Upper lobe of left lung (tissue), 6 donors: ENCODE measurements at places on chromosomes 7 and 10.
A peak's percentile ranks its signal among the peaks of the same experiment; 100 is the strongest.

DNA sequence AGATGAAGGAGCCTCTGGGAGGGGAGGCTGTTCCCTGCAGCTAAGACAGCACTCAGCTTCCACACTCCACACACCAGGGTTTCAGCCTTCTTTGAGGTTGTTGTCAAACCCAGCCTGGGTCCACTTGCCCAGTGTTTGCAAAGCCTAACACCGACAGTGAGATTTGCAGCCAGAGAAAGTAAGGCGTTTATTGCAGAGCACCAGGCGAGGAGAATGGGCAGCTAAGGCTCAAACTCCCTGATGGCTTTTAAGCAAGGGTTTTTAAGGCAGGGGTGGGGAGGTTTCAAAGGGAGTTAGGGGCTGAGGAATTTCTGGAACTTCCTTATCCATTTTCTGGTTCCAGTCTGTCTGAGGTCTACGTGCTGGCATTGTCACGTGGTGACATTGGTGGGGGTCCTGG is 4.7 kb upstream of the ZNF775 start:
- no peak for DNase-seq

- no peak for DNase-seq
These were observed 79.6 kb downstream of the RAPGEF5 start for GRCh38 chr7:22277375-22277774.

DNA sequence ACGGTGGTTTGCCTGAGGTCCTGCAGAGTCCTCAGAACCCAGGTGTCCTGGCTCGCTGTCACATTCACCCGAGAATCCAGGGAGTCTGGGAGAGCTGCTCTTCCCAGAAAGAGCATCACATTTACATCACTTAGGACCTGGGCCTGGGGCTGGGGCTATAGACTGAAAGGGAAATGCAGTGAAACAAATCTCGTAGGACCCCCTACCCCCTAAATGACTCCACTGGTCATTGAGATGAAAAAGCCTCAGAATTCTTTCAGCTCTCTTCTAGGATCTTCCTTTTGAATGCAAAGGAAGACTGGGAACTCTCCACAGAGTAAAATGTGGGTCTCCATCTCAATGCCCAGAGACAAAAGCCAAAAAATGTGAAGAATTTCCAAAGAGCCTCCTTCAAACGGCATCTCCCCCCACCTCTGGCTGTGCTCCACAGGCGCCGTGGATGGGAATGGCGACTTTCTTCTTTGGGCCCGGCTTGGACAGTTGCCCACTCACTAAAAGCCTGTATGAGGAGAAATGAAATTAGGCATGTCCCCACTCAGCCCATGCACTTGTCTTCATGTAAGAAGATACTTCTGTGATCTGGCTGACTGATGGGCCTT is 49.0 kb upstream of the PODXL start:
- DNase-seq = no peak

- no peak for DNase-seq
These were observed 634.7 kb upstream of the LRRTM3 start for GRCh38 chr10:66291133-66291532.

GRCh38 chr7:140039896-140040295 is 22.9 kb downstream of the PARP12 start:
- DNase-seq = no peak

- no peak for DNase-seq
These were observed 279.6 kb upstream of the PITRM1 start for GRCh38 chr10:3452173-3452626.

GRCh38 chr10:12709521-12709963 is 292.0 kb downstream of the CCDC3 start:
- no peak for DNase-seq

- no peak for DNase-seq
These were observed 105.3 kb downstream of the CXCL12 start for GRCh38 chr10:44279426-44280126.

DNA sequence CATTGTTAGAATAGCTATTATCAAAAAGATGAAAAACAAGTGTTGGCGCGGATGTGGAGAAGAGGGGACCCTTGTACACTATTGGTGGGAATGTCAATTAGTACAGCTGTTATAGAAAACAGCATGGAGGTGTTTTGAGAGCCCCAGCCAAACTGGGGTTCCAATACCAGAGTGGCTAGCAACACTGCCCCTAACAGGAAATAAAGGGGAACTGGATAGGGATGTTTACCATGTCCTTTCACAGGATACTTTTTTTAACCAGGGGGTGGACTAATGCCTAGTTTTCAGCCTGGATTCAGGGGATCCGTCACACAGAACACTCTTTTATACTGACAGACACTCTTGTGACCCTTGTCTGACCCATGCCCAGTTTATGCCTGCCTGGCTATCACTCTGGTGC is 6.9 kb upstream of the GSTK1 start:
- no peak for DNase-seq

DNA sequence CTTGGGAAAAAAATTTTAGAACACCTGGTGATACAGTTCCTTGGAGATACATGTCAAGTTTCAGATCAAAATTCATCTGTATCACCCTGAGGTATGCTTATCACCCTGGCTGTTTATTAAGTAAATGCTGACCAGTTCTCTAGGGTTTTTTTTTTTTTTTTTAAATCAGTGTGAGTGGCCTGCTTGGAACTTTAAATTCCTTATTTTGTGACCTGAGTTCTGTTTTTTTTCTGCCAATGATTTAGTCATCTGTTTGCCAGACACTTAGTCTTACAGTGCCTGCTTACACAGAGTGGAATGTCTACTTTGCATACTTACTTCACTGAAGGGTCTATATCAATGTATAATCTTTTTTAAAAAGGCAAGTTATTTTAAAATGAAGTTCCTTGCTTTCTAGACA is 1.8 kb downstream of the TSPAN13 start:
- no peak for DNase-seq

- DNase-seq = no peak
These were observed 38.0 kb upstream of the TES start for GRCh38 chr7:116172353-116172752.

DNA sequence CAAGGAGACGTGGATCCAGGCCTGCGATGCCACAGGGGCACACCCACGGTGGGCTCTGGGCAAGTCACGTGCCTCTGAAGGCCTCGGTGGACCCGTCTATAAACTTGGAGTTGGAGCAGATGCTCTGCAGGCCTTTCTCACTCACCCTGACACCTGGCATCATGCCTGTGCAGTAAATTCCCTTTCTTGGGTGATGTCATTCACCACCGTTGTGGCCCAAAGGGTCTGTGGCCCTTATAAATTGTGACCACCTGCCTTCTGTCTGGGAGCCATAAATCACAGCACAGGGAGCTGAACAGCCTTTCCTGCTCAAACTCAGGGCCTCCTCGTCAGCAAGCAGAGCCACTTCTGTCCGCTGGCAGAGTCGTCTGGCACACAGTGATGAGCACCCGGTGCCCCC is 52.2 kb downstream of the GPAM start:
- DNase-seq = no peak

GRCh38 chr7:122520971-122521555 is 177.9 kb downstream of the RNF133 start:
- DNase-seq = no peak

DNA sequence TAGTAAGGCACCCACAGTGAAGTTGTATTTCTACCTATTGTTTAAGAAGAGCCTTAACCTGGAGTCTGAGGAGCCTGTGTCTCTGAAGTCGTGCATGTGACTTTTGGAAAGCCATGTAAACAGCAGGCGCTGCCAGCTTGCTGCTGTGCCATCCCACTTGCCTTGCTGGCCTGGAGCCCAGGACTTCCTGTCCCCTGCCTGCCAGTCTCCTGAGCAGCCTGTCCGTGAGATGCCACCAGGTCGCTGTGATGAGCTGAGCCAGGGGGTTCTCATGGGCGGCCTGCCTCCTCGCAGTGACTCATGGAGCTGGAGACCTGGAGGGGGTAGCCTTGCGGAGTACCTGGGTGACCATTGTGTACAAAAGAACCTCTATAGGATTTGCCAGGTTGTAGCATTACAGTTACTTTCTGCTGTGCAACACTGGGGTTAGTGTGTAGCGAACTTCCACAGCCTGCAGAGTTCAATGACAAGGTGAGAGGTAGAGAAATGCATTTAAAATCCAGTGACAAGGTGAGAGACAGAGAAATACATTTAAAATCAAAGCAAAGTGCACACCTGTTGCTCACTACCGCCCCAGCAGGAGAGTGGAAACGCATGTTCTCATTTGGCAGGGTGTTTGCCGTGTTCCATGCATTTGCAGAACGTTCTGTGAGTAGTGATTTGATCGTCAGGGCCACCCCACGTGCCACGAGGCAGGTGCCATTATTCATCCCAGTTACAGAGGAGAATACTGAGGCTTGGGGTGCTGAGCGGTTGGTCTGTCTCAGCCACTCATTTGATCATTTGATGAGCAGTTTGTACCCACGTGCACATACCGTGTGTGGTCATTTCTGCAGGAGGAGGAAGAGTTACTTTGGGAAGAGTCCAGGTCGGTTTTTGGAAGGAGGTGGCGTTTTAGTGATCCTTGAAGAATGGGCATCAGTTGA is 36.6 kb upstream of the BHLHA15 start:
- peak; percentile 73 for DNase-seq

GRCh38 chr10:92241501-92241900 is 49.4 kb downstream of the CPEB3 start:
- no peak for DNase-seq

DNA sequence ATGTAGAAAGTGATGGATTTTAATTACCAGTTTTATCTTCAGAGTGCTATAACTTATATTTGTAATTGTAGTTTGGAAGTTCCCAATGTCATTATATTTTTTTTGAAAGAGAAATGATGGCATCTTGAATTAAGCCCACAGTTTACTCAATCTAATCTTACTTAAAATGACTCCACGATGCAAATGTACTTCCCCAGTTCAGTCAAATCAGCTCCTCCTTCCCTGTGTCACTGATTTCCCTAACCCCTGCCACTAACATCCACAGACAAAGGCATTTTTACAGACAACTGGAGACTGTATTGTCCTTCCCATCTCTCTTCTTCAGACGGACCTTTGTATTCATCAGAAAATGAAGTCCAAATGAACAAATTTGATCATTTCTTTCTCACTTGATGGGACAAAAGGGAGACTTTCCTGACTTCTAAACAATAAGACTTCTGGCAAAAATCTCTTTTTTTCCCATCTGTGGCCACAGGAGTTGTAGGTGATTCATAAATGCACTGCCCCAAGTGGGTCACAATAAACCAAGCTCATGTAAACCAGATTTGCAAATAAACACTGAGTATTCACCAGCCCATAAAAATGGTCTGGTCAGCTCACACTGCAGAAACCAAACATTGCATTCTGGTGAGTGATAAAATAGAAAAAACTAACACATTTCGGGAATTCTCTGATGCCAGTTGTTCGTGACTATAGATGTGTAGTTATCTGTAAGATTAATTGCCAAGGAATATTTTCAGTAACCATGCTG is 162.9 kb downstream of the FANK1 start:
- DNase-seq = no peak

GRCh38 chr7:66265566-66265965 is 60.4 kb downstream of the TPST1 start:
- no peak for DNase-seq

- no peak for DNase-seq
These were observed 8.3 kb upstream of the PPP1R35 start for GRCh38 chr7:100444311-100445278.

DNA sequence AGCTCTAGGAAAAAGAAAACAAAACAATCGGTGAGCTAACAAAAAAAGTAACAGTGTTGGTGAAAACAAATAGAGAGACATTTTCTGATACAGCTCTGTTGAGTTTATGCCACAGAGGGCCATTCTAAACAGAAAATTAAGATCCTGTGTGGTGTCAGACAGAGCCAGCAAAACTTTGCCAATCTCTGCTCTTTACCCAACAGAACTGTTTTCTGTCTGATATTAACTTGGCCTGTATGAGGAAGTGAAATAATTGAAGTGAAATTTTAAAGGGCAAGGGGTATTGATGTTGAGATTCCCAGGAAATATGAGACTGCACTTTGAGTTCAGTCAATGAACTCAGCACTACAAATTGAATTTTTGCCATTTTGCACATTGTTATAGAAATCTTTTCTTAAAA is 101.0 kb downstream of the AOAH start:
- DNase-seq = no peak

- no peak for DNase-seq
These were observed 832 bp downstream of the XRCC2 start for GRCh38 chr7:152674860-152675758.

DNA sequence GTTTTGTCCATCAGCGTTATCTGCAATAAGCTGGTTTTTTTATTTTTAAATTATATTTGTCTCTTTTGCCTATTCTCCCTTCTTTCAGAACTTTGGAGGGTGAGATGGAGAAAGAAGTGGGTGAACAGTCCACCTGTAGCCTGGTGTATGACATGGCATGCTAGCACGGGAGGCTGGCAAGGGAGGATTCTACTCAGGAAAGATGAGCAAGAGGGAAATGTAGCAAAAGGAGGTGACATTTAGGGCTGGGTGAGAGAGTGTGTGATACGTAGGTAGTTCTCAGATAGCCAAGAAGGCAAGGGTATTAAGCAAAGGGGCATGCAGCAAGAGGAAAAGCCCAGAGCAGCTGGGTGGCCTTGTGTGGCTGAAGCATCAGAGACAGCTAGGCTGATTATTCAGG is 612.9 kb upstream of the IGFBP3 start:
- DNase-seq = no peak

GRCh38 chr10:71394926-71395562 is 1.7 kb upstream of the CDH23 start:
- peak; percentile 4 for DNase-seq

DNA sequence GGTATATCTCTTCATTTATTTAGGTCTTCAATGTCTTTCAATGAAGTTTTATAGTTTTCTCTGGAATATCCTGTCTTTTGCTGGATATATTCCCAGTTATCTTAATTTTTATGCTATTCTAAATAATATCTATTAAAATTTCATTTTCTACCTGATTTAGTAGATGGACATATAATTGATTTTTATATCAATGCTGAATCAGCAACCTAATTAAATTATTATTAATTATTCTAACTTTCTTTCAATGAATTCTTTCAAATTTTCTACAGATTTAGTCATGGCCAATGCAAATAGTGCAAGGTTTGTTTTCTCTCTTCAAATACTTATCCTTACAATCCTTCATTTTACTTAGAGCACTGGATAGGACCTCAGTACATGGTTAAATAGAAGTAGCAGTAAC is 56.8 kb downstream of the DENND11 start:
- DNase-seq = no peak
